LNCaP clone FGC (cell line): ENCODE measurements at places on chromosomes 3 and 15.

- no peak for DNase-seq
Measured at GRCh38 chr15:62524848-62525247, 359.8 kb upstream of the C2CD4B start.

DNA sequence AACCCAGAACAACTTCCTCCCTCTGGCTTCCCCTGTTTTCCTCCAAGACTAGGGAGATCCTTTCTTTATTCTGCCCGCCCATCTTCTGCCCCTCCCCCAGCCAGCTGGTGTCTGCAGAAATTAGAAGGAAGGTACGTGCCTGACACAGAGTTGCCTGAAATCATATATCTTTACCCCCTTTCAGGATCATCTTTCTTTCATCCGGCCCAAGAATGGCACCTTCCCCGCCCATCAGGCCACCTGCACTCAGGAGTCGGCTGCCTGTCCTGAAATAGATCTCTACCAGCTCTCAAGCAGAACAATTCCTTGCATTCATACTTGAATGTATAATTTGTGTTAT is 133.7 kb downstream of the VGLL4 start:
- no peak for DNase-seq

DNA sequence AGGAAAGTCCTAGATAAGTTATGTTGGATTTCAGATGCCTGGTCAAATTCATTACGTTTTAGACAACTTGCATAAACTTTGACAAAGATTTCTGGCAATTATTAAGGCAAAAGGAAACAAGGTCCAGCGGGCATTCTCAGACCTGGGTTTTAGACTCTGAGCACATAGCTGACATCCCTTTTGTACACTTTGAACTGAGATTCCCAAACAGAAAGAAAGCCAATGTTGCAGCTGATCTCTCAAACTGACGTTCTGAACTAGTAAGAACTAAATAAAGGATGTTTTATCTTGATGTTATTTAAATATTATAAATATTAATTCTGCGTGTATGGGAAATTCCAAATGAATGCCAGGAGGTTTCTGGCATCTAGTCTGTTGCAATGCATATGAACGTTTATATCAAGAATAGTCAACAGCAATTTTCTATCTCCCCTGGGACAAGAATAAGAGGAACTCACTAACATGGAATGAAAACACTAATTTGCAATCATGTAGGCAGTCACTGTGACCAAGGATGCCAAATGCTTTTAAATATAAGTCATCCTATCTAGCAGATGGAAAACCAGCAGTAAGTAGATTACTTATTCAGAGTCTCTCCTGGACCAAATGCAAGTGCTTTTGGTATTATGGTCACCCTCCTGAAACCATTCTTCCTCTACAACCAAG is 202.1 kb downstream of the GREM1 start:
- DNase-seq = no peak

DNA sequence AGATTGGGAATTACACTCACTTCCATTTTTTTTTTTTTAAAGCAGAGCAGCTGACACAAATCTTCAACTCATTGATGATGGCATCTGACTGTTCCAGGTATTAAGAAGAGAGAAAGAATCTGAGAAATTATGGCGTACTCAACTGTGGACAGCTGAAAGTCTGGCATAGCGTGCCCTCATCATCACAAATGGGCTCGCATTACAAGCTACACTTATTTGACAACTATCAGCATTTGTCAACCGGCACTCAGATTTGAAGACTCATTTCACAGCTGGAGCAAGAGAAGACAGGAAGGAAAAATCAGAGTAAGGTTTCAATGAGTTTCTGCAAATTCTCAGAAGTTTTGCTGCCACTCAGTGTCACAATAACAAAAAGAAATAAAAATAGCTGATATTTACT is 235.9 kb downstream of the ATP8B4 start:
- no peak for DNase-seq

DNA sequence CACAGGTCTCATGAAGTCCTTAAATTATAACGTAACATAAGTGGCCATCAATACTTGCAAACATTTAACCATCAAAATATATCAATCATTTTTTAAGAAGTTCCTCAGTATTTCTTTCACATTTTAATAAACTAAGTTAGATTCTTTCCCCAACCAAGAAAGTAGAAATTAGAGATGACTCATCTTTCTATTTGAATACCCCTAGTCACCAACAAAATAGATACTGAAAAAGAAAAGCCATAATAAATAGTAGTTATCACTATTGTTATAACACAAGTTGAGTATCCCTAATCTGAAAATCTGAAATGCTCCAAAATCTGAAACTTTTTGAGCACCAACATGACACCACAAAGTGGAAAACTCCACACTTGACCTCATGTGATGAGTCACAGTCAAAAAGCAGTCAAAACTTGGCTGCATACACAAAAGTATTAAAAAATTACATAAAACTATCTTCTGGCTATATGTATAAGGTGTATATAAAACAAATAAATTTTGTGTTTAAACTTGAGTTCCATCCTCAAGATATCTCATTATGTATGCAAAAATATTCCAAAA is 3.7 kb downstream of the SHQ1 start:
- no peak for DNase-seq

- DNase-seq = no peak
Measured at GRCh38 chr3:10817506-10817905, 1.5 kb downstream of the SLC6A11 start.

- no peak for DNase-seq
Measured at GRCh38 chr3:99929745-99930139, 112.1 kb downstream of the CMSS1 start.

- no peak for DNase-seq
Measured at GRCh38 chr15:28904541-28905315, 19.0 kb downstream of the APBA2 start.

DNA sequence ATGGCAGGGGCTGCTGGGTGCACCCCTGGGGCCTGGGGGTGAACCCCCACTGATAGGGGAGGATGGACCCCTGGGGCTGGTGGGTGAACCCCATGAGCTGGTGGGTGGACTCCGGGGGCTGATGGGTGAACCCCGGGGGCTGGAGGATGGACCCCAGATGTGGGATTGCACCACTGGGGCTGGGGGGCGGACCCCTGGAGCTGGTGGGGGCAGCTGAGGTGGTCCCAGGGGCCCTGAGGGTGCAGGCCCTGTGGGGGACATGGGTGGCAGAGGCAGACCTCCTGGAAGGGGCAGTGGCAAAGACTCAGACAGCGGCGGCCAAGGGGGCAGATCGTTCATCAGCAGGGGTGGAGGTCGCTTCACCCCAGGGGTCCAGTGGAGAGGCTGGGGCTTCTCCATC is 17.4 kb upstream of the TXNRD3 start:
- no peak for DNase-seq

DNA sequence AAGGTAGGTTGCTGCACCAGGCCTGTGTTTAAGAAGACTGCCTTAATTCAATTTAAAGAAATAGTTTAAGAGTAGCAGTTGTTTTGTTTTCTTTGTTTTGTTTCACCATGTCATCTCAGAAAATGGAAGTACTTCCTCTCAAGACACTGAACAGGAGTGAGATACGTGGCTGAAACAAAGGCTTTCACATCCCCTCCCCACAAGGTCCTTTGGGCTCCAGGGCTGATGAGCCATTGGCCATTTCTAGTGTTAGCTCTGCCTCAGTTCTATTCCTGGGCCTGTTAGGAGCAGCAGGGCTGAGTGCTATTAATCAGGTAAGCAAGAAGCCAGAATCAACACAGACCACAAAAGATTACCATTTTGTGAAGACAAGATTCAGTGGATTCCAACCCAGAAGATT is 132.8 kb downstream of the KCNAB1 start:
- no peak for DNase-seq

GRCh38 chr3:124636101-124636862 is 94.0 kb upstream of the UMPS start:
- DNase-seq = no peak

GRCh38 chr15:35545316-35545823 is 595 bp downstream of the DPH6 start:
- DNase-seq = no peak

- DNase-seq = no peak
Measured at GRCh38 chr3:49763981-49764380, 22.4 kb downstream of the IP6K1 start.

DNA sequence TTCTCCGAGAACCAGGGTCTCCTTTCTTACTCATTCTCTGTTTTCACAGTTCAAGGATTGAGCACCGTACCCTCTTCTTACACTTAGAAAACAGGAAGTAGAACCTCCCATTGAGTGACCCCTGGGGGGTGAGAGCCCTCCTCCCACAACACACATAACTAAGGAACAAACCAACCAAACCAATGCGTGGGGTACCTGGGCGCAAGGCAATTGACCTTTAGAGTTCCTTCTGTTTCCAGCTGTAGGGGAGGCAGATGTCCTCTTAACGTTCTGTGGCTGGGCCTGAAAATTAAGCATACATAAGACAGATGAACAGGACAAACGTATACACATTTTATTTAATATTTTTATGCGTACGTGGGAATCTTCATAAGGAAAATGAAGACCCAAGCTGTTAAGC is 33.5 kb upstream of the TIMP4 start:
- no peak for DNase-seq

DNA sequence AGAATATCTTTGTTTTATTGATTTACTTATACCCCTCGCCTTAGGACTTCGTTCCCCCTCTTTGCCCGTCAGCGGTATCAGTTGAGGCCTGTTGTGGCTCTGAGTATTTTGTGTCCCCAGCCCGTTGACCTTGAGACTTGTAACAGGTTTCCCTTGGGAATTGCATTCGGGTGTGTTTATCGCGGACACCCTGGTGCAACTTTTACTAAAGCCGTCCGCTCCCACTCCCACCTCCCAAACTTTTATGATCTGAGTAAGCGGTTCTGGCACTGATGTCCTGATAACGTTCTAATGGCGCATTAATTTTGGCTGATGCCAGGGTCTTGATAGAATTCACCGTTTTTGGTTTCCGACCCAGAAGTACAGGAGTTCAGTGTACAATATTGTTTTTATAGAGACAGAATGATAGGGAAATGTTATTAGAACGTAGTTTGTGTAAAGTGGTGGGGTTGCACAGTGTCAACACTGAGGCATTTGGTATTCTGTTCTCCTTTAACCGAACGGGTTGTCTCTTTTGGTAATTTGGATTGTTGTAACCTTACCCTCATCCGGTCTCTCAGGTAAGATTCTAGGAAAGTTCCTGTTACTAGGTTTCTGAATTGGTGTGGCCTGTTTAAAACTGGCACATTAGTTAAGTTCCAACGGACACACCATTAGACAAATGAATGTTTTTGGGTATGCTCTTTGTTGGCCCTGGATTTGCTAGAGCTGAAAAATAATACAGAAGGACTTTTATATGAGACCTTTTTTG is 47.8 kb downstream of the OIP5 start:
- DNase-seq = no peak

- no peak for DNase-seq
Measured at GRCh38 chr3:123330441-123330991, 118.4 kb downstream of the ADCY5 start.

GRCh38 chr3:187243933-187244524 is 46.7 kb downstream of the RTP1 start:
- no peak for DNase-seq

DNA sequence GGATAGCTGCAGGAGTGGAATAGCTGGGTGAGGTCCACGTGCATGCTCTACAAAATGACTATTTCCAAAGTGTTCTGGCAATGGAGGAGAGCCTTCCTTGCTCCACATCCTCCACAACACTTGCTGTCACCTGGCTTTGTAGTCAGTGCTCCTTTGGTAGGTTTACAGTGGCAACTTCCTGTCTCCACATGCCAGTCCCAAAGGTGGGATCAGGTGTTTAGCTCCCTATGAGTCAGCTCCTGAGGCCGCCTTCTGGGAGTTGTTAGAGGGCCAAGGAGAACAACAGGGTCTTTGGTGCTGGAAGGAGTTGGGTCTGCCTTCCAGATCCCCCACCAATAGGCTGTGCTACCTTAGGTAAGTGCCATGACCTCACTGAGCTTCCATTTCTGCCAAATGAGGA is 15.3 kb upstream of the LIMD1 start:
- DNase-seq = no peak
